ENCODE measurements at places on chromosomes 1 and 21.

DNA sequence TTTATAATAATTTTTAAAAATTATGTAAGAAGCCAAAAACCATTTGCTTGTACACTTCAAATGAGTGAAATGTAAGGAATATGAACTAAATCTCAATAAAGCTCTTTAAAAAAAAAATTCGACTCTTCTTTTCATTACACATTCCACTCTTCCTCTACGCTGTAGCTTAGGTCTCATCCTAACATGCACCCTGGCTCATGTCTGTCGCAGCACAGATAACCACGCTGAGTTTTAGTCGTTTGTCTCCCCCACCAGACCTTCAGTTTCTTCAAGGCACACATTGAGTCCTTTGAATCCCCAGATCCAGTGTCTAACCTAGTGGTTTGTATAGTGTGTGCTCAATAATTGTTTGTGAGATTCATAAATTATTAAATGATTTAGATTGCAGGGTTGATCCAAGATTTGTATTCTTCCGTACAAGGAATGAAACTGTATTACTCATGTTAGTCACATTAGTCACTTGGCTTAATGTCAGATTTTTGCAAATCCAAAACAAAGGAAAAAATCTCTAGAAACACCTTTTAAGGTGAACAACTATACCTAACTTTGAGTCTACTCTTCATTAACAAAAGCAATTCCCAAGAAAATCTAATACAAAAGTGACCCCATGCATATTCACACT lies 57.3 kb downstream of the SLC25A24 start:
- DNase-seq = no peak

- no peak for DNase-seq
These were observed 1.4 kb downstream of the WDR26 start for GRCh38 chr1:224433041-224433691.

GRCh38 chr1:184562806-184563205 lies 176.0 kb downstream of the C1orf21 start:
- DNase-seq = no peak

- no peak for DNase-seq
These were observed 119.7 kb upstream of the LMO4 start for GRCh38 chr1:87208931-87209330.

DNA sequence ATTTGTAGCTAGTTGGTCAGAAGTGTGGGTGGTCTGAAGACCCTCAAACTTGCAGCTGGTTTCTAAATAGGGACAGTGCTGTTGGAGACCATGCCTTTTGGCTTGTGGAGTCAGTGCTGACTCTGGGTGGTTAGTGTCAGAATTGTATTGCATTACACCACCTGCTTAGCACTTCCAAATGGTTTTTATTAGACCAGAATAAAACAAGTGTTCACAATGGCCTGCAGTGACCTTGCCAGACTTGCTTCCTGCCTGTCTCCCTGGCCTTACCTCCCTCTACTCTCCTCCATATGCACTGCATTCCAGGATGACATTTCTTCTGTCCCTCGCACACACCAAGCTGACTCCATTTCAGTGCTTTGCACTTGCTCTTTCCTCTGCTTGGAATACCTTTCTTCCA lies 72.7 kb upstream of the CNIH3 start:
- no peak for DNase-seq

- no peak for DNase-seq
These were observed 7.0 kb downstream of the DCST2 start for GRCh38 chr1:155026588-155026987.

DNA sequence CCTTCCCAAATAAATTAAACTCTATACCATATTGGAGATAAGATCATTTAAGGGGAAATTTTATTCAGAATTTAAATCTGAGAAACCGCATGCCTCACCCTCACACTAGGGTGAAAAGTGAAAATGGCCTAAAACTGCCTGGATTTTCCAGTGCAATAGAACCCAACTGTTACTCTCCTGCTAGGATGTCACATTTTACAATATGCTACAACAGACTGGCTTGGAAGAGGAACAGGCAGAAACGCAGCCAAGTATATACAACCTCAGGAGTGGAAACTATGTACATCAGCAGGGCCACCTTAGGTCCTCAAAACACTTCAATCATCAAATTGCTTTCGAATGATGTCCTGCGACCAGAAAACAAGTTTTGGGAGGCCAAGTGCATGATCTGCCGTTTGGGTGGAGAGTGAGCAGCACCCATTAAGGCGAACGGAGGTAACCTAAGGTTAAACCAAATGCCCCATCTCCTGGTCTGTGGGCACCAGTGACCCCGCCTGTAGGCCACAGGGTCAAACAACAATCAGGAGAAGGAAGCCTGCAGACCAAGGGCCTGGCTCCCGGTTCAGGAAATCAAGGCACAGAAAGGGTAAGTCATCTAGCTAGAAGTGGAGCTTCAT lies 4.9 kb downstream of the RCAN1 start:
- no peak for DNase-seq

DNA sequence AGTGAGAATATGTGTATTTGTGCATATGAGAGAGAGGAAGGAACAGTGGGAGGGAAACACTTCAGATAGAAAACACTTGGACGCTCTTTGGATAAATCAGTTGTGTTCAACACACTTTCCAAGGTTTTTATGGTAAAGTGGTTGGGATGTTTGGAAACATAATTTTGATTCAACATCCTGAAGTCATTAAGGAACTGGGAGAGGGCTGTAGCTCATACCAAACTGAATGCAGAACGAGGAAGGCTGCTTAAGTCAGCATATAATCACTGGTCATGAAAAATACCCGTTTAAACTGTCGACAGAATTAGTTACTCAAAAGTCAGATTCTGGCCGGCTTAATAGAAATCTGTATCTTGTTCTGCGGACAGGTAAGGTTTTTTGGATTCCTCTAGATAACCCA lies 14.9 kb downstream of the LIX1L start:
- DNase-seq = no peak

- no peak for DNase-seq
These were observed 188.5 kb downstream of the LTN1 start for GRCh38 chr21:28804089-28804670.

DNA sequence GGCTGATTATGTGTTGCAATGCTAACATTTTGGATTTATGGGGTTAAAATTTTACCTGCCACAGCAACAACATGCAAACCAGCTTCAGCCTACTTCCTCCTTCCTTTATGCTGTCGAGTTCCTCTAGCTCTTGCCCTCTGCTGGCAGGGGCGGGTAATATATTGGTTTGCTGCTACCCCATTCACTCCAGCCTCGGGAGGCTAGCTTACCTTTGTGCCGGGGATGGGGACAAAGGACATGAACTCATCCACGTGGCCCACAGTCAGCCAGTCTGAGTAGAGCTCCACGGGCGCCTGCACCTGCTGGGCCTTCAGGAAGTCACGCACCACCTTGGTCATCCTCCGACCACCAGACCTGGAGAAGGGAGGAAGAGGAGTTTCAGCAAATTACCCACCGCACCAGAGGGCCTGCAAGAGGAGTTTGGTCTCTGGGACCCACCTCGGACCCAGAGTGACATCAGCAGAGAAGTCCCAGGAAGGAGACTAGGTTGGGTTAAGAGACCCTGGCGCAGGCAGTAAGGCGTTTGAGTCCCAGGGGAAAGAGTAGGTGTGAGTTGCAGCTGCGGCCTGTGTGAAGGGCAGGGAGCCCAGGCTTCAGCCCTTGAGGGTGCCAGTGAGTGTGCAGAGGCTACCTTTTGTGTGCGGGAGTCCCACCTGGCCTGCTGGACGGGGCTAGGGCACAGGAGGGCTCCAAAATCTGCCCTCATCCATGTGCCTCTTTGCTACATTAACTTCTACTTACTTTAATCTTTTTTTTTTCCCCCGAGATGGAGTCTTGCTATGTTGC lies 21.8 kb upstream of the SDHB start:
- DNase-seq = no peak

DNA sequence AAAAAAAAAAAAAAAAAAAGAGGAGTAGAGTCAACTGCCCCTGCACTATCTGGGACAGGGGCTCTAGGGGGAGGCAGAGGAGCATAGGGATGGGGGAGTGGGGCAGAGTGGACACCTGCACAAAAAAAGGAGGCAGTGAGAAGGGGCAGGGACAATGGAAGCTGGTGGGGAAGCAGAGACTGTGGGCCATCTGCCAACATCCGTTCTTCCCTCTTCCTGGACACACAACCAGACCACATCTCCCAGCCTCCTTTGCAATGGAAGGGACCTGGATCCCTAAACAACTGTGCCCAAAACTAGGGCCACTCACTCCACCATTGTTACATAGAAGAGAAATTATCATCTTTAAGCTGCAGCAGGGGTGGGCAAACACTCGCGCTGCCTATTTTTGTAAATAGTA lies 38.4 kb downstream of the NEK2 start:
- no peak for DNase-seq

GRCh38 chr1:202315576-202316168 lies 26.1 kb downstream of the UBE2T start:
- DNase-seq = peak; percentile 77

DNA sequence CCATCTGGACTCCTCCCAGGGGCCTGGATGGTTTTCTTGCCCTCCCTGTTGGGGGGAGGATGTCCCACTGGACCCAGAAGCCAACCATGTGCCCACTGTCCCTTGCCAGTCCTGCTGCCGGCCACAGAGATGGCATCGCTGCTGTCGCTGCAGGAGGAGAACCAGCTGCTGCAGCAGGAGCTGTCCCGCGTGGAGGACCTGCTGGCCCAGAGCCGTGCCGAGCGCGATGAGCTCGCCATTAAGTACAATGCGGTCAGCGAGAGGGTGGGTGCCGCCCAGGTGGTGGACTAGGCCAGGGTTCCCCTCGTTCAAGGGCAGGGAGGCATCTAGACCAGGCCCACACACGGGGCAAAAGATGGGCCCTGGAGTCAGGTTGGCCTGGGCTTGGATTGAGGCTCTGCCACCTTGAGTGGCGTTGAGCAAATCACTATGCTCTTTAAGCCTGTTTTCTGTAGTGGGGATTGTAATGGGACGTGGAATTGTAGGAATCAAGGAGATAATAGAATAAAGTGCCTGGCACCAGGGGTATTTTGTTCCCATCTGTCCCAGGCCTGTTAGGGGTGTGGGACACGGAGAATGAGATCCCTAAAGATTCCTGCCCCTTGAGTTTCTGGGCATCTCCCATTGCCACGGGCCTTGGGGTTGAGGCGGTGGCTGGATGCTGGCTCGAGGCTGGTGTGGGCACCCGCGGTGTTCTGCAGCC lies 2.6 kb downstream of the CROCC start:
- no peak for DNase-seq

GRCh38 chr1:84619383-84620102 lies 45.3 kb upstream of the CTBS start:
- no peak for DNase-seq

DNA sequence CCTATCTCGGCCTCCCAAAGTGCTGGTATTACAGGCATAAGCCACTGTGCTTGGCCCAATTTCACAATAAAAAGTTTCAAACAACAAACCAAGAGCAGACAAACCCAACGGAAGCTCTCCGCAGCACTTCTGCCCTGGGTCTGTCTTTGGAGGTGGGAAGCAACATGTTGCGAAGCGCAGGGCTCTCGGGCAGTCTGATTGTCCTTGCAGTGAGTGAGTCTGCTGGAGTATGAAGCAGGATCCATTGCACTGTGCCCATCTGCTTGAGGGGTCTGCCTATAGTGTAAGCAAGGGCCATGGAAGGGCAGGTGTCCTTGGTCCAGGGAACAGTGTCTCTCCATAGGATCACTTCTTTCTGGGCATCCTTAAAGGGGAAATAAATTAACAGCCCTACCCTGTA lies 14.6 kb upstream of the PARP1 start:
- DNase-seq = no peak

DNA sequence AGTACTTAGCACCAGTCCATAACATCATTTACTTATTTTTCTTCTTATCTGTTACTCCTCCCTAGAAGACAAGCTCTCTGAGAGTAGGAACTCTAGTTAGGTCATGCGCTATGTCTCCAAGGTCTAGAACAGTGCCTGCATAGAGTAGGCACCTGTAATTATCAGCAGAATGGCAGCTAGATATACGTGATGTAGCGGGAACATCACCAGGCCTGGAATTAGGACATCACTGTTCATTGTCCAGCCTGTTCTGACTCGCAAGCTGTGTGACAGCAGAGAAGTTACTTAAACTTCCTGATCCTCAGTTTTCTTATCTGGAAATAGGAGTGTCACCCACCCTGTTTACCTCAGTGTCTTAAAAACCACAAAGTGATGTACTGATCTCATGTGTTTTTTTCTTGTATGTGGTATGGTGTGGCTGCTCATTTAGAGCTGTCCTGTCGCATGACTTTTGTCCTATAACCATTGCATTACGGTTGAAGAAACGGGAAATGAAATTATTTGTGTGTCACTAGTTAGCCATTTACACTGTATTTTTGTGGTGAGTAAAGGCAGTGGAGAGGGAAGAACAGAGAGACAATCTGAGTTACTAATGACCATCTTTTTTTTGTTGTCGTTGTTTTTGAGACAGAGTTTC lies 37.1 kb upstream of the EXO1 start:
- no peak for DNase-seq

- no peak for DNase-seq
These were observed at the start of gene KIAA1614 for GRCh38 chr1:180912801-180913565. KIAA1614 (plus strand) TSS chr1:180912897; CDS start chr1:180913244, 347 bp downstream.

DNA sequence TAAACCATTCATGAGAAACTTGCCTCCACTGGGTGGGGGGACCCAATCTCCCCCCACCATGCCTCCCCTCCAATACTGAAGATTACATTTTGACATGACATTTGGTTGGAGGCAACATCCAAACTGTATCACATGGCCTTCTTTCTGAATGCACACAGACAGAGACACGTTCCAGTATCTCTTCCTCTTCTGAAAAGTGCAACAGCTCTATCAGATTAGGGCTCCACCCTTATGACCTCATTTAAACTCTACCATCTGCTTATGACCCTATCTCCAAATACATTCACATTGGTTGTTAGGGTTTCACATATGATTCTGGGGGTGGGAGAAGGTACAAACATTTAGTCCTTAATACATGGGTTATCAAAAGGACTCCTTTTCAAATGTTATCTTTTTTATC lies 481.8 kb upstream of the NFIA start:
- DNase-seq = no peak

GRCh38 chr1:244231572-244232315 lies 180.7 kb downstream of the ZBTB18 start:
- peak; percentile 87 for DNase-seq

DNA sequence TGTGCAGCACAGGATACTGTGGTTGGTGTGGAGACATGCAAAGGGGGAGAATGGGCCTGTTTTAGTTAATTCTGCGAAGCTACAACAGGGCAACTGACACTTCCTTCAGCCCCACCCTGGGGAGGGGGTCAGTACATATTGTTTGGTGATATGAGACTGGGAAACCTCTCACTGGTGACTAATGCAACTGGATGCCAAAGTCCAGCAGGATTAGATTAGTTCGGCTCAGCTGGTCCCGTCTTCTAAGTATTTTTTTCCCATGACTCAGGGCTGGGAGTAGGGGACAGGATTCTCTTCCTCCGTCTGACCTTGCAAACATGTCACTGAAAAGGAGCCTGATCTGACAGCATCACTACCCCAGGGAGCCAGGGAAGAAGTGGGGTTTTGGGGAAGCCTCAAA lies 43.0 kb downstream of the PLXNA2 start:
- no peak for DNase-seq

DNA sequence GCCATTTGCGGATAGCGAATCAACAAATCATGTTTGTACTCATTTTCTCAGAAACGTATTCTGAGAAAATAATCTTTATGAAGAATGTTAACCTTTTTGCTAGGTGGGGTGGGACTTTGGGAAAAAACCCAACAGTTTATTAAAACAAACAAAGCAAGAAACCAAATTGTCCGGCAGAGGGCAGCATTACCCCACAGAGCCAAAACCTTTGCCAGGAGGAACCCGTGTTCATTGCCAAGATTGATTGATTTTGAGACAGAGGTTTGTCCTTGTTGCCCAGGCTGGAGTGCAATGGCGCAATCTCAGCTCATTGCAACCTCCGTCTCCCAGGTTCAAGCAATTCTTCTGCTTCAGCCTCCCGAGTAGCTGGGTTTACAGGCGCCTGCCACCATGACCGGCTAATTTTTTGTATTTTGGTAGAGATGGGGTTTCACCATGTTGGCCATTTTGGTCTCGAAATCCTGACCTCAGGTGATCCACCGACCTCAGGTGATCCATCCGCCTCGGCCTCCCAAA lies 70.8 kb upstream of the RHOU start:
- DNase-seq = peak; percentile 80

Measured in NCI-H1092 (cell line).